ENCODE measurements at places on chromosomes 6 and 20.

DNA sequence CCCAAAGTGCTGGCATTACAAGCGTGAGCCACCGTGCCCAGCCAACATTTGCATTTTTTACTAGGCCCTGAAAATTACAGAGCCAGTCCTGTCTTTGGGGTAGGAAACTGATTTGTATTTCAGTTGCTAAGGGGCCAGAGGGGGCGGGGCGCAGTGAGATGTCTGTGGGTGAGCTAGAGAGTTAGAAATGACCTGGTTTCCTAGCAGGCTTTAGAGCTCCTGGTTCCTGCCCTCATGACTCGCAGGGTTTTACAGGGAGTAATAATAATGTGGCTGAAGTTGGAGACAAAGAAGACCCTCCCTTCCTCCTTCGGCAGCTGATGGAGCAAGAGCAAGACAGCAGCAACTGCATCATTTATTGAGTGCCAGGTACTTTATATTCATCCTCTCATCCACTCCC, 131.5 kb downstream of the TFAP2C start:
- DNase-seq, result no peak

DNA sequence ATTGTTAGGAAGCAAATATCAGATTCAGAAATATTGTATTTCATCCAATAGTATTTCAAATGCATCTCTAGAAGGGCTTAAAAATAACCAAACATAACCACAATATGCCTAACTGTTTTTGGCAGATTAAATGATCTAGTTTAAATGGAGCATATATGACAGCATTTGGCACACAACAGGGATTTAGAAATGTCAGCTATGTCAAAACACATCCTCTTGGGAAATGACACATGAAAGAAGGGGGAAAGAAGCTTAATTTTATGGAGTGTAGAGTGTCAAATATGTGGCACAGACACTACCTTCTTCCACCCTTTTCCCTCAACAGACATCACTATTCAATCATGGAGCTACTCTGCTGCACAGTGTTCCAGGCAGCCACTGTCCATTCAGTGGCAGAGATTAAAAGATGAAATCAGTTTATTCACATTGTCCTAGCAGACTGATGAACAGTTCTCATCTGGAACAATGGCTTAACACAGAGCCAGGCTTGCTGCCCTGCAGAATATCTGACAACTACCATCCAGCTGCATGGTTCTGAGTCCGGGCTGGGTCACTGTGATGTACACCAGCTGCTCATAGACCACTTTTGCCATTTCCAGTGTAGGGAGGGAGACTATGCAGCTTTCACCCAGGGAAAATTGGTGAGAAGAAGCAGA, 349.8 kb downstream of the DHX35 start:
- DNase-seq, result no peak

DNA sequence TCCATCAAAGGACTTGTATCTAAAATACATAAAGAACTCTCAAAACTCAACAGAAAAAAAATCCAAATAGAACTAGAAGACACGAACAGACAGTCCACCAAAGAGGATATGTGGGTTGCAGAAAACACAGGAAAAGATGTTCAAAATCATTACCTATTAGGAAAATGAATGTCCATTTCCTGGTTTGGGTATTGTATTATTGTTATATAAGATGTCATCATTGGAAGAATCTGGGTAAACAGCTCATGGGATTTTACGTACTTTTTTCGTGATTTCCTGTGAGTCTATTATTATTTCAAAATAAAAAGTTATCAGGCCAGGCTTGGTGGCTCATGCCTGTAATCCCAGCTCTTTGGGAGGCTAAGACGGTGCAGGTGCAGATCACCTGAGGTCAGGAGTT, 9.2 kb upstream of the PI16 start:
- DNase-seq, result no peak

DNA sequence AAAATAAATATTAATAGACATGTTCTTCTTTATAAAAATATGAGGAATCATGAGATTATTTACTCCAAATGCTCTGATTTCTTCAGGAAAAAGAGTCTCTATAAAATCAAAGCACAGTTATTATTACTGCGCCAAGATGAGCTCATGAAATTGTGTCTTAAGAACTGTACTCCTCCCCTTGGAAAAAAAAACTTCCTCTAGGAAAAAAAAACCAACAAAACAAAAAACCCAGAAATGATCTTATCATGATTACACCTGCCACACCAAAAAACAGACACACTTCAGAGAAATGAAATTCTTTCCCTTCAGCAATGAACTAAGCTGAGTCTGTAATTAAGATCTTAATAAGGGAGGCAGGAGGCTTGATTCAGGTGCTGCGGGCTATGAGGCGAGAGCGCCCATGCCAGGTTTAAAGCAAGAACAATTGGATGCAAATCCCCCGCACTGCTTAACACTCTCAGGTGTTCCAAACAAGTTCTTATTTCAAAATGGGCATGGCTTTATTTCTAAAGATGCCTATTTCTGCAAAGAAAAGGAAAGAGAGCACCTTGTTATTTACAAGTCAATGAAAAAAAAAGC, 9.1 kb downstream of the NEDD9 start:
- no peak for DNase-seq

GRCh38 chr20:17710379-17711266, 10.9 kb downstream of the BANF2 start:
- no peak for DNase-seq

DNA sequence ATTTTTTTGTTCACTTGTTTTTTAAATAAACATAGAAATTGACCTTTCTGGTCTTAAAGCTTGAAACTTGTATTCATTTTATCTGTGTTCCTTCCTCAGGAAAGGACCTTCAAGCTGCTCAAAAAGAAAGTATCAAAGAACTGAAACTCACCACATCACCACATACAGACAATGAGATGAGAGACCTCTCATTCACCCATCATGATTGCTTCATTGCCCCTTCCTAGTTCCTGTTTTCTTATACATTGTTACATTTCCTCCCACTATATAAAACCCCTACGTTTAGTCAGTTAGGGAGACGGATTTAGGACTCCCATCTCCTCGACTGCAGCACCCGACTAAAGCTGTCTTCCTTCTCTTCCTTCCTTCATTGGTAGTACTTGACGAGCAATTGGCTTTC, 180.5 kb upstream of the OPRM1 start:
- no peak for DNase-seq

DNA sequence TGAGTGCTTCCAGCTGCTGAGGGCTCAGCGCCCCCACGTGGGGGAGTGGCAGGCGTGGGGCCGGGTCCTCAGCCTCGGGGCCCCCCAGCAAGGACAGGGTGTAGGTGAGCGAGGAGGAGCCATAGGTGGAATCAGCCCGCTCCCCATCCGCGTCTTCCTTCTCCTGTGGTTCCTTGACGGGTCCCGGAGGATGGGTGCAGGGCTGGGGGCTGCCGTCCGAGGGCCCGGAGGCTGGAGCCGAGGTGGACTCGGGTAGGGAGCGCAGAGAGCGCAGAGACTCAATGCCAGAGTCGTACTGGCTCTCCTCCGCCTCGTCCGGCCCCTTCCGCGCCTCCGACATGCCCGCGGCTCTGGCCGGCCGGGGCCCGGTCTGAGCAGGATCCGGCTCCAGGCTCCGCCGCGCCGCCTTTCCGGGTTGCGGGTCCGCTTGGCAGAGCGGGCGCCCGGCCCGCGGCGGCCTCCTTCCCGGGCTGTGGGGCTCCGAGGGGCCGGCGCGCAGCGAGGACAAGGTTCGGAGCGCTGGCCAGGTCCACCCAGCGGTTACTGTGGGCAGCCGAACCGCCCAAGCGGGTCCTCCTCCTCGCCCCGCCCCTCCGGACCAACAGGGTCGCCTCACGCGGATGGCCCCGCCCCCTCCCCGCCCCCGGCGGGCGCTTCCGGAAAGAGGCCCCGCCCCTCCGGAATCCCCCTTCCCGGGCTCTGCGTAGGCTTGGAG, at the start of gene NFKBIE:
Gene NFKBIE, minus strand, starts transcription at position 545 of the 715 bp plus-strand sequence. Its CDS starts 205 bp downstream, at position 340.
- DNase-seq, result peak; percentile 98

- DNase-seq, result no peak
Observed at GRCh38 chr6:125951323-125951722, 5.2 kb upstream of the HINT3 start.

GRCh38 chr6:44217332-44218143, 812 bp downstream of the MYMX start:
- DNase-seq, result no peak

GRCh38 chr20:58073945-58074856, 154.3 kb downstream of the ANKRD60 start:
- no peak for DNase-seq

- DNase-seq, result no peak
Observed at GRCh38 chr20:22966787-22967464, 68.2 kb upstream of the SSTR4 start.

- DNase-seq, result no peak
Observed at GRCh38 chr6:130148181-130148580, 74.6 kb downstream of the SAMD3 start.

DNA sequence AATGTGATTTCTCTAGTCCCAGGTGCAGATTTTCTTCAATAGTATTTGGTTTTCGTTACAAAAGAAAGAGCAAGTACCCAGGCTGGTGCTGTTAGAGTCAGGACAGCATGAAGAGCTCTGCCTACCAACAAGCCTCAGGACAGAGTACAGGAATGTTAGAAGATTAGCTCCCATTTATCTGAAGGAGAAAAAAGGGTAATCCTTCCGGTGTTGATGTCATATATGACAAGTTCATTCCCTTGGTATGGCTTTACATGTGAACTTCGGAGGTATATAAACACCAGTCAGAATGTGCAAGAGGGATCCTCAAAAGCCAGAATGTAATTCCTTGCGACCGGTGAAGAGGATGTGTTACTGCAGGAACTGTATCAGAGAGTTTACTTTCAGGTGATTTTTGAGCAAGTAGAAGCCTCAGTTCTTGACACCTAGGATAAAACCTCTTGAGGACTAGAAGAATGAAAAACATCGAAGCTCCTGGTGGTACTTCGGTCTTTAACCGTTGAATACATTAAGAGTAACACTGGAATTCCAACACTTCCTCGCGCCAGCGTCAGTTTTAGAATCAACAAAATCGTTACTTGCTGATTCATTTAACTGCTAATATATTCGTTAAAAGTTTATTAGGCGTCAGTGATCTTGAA, 194.2 kb upstream of the ZNF184 start:
- no peak for DNase-seq

DNA sequence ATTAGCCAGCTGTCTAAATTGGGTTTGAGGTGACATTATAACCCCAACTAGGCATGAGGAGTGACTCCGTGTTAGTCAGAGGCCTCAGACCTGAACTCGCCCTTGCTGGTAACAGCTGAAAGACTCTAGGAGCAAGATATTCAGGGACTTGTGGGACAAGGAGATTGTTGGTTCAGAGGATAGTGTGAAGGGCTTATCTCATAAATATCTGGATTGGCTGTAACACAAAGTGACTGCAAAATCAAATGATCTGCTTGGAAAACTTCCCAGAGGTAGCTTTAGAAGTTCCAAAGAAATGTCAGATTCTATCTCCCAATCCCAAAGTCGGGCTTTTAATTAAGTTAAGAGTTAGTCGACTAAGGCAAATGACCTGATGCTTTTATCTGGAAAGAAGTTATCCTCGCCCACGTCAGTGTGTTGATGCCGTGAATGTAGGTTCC, 72.4 kb downstream of the TULP4 start:
- no peak for DNase-seq

GRCh38 chr6:101226677-101227135, 166.8 kb upstream of the GRIK2 start:
- no peak for DNase-seq

DNA sequence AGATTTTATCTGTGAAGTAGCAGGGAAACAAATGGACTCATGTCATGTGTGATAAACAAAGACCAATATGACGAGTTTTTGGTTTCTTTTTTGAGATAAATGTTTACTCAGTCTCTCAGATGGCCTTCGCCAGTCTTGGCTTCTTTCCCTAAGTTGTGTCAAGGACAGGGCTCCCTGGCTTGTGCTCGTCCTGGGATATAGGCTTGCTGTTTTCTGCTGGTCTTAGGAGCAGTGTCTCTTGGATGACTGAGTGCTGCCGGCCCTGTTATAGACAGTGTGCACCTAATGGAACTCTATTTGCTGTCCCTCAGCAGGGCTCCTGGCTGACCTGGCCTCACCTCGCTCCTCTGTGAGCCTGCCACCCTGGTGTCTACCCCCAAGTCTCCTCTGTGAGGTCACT, 324.1 kb upstream of the SYNCRIP start:
- DNase-seq, result no peak

- DNase-seq, result no peak
Observed at GRCh38 chr20:59746155-59746554, 141.8 kb downstream of the PHACTR3 start.

GRCh38 chr20:2206957-2207769, 88.6 kb upstream of the TGM3 start:
- DNase-seq, result peak; percentile 59

GRCh38 chr6:148800536-148800935, 53.7 kb downstream of the UST start:
- DNase-seq, result no peak

DNA sequence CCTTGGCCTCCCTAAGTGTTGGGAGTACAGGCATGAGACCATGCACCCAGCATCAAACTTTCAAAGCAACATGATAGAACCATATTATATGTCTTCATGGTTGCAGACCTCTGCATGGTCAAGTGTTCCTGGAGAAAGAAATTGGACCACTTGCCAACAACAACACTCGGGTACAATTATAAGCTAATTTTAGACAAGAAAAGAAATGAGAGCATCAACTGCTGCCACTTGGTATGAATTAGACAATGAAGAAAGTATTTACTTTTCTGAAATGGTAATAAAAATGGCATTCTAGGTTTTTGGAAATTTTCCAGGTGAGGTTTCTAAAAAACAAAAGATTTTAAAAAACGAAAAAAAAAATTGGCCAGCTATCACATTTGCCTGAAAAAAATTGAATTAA, 7.7 kb upstream of the PM20D2 start:
- no peak for DNase-seq

DNA sequence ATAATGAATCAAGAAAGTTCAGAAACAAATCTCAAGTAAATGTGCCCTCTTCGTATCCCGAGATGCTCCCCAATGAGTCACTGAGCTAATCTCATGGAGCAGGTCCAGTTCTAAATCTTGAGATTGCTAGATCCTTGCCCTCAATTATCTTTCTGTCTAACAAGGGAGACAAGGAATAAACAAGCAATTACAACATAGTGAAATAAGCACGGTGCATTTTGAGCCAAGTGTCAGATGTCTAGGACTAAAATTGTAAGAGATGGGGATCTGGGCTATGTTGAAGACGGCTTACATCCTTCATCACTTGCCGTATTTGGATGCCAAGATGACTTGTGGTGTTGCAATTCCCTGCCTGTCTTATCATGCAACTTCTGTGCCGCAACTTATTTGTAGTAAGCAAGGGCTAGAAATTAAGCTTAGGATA, 56.5 kb upstream of the ADGRF1 start:
- no peak for DNase-seq

DNA sequence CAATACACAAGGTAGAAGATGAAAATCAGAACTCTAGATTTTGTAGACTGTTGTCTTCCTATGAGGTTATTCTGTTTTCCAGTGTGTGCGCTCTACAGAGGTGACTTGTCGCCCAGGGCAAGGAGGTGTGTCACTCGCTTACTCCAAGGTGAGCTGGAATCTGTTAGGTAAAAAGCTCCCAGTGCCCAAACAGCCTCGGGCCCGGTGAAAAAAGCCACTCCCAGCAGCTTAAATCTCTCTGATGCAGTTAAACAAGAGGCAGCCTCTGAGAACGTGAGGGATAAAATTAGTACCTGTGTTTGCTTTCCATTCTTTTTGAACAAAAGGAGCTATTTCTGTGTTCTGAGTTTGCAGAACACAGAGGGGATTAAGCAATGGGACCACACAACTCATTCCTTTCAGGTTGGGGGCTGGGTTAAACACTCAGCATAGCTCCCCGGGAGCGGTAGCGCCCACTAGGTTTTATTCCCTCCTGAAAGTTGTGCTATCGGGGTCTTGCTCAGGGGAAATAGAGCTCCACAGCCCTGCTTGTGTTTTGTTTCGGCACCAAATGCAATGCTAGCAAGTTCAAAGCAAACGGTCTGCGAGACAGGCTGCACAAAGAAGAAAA, 181.2 kb downstream of the FOXA2 start:
- DNase-seq, result no peak

- DNase-seq, result peak; percentile 64
Observed at GRCh38 chr20:31560094-31560745, 44.9 kb upstream of the ID1 start.
